Cerebellar cortex (tissue), 1 donor: ENCODE measurements at places on chromosomes 1 and 21.

GRCh38 chr1:212981025-212981495 is 30.7 kb downstream of the VASH2 start:
- DNase-seq: peak; percentile 76

DNA sequence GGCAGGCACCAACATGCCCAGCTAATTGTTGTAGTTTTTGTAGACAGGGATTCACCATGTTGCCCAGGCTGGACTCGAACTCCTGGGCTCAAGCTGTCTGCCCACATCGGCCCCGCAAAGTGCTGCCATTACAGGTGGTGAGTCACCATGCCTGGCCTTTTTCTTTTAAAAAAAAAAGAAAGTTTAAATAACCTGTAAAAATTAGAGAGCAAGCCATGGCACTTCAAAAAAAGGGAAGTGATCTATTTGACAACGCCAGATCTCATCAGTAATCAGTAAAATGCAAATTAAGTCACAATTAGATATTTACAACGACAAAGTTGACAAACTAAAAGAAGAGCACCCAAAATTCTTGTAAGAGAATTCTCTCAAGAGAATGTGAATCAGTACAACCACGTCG is 2.9 kb upstream of the RBBP5 start:
- DNase-seq: no peak

- no peak for DNase-seq
Observed at GRCh38 chr1:232393010-232393409, 236.9 kb downstream of the SIPA1L2 start.

- no peak for DNase-seq
Observed at GRCh38 chr1:18324246-18324645, 156.5 kb upstream of the KLHDC7A start.

GRCh38 chr1:179372160-179372559 is 6.4 kb downstream of the AXDND1 start:
- DNase-seq: no peak

DNA sequence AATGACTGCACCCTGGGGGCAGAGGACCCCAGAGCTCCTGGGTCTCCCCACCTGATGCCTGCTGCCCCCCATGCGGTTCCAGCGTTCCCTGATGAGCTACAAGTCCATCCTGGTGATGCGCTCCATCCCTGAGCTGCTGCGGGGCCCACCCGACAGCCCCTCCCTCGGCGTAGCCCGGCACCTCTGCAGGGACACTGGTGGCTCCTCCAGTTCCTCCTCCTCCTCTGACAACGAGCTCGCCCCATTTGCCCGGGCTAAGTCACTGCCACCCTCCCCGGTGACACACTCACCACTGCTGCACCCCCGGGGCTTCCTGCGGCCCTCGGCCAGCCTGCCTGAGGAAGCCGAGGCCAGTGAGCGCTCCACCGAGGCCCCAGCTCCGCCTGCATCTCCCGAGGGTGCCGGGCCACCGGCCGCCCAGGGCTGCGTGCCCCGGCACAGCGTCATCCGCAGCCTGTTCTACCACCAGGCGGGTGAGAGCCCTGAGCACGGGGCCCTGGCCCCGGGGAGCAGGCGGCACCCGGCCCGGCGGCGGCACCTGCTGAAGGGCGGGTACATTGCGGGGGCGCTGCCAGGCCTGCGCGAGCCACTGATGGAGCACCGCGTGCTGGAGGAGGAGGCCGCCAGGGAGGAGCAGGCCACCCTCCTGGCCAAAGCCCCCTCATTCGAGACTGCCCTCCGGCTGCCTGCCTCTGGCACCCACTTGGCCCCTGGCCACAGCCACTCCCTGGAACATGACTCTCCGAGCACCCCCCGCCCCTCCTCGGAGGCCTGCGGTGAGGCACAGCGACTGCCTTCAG is 35.5 kb downstream of the TRIM11 start:
- no peak for DNase-seq

DNA sequence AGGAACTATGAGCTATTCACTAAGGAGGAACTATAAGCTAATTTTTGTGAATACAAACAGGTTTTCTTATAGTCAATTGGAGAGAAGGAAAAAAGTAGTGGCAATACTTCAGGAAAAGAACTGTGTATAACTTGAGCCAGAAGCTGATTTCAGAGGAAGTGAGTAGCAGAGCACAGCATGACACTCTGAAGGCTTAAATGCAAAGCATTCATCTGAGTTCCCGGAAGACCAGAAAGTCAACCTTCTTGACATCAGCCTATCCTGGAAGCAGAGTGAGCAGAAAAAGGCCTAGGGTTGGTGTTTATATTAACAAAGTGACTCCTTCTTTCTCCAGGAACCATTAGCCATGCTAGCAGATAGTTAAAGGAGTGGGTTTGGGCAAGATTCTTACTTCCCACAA is 545.2 kb downstream of the MRPL39 start:
- DNase-seq: no peak

DNA sequence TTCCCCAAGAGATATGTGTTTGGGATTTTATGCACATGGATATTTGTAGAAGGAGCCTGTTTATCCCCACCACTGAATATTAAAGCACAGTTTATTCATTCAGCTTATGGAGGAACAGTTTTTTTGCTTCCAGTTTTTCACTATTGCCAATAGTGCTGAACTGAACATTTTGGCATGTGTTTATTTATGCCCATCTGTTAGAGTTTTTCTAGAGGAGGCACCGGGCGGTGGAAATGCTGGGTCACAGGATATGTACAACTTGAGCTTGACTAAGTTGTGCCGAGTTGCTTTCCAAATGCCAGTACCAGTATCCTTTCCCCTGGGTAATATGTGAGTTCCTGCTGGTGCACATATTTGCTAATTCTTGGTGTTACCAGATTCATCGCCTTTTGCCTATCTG is 111.3 kb downstream of the GREM2 start:
- DNase-seq: peak; percentile 40

DNA sequence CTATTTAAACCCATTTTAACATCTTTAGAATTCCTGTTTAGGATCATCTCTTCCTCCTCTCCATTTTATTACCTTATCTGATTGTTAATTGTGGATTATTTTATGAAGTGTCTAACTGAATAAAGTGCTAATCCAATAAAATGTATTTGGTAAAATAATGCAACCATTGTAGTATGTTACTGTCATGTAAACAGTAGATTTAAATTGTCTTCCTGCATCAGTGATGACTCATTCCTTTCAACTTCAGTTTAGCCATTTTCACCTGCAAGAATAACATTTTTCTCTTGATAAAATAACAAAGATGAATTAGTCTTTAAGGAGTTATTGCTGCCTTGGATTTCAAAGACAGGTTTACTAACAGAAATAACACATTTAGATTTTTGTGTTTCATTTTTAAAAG is 5.4 kb downstream of the PPP2R5A start:
- no peak for DNase-seq

DNA sequence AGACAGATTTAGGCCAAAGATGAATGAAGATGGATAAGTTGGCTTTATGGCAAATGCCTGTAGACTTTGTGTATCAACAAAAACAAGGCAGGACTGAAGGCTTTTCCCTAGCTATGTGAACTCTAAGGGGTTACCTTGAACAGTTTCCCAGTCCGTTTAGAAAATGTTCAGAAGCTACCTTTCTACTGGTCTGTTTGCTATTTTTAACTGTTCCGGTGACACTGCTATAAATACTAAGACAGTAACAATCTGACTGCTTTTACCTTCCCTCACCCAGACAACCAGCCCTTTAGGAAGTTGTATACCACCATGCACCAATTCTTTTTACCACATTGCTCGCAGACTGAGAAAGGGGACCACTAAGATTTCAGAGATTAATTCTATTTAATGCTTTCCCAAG is 102.2 kb downstream of the PHTF1 start:
- peak; percentile 63 for DNase-seq

- DNase-seq: no peak
Observed at GRCh38 chr1:238323490-238323889, 432.8 kb upstream of the ZP4 start.

DNA sequence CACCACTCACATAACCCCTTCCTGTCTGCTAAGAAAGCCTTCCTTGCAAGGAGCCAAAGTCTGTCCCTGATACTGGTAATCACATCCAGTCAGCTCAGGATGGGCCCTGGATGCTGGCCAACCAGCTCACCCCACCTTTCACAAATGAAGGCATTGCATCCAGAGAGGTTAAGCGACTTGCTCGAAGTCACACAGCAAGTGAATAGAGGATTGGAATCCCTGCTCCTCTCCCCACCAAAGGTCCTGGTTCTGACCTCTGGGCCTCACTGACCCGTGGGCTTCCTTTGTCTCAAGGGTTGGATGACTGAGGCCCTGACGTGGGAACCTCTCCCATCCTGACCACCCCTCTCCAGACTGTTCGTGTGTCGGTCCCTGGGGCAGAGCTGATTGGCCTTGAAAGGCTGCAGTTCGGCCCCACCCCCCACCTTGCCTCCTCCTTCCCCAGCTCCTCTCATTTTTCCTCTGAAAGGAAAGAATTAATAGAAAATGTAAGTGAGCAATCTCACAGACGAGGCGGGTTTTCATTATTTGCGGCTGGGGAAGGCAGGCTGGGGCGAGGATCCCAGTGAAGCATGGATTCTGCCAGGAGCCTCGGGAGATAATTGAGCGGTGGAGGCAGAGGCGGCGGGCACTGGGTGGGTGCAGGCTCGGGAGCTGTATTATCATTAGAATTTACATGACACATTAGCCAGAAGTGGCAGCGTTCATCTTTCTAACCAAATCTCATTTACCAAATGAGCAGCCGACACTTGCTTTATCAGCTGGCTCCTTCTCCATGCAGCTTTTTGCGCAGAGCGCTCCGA is 101.5 kb upstream of the CSF3R start:
- DNase-seq: no peak

DNA sequence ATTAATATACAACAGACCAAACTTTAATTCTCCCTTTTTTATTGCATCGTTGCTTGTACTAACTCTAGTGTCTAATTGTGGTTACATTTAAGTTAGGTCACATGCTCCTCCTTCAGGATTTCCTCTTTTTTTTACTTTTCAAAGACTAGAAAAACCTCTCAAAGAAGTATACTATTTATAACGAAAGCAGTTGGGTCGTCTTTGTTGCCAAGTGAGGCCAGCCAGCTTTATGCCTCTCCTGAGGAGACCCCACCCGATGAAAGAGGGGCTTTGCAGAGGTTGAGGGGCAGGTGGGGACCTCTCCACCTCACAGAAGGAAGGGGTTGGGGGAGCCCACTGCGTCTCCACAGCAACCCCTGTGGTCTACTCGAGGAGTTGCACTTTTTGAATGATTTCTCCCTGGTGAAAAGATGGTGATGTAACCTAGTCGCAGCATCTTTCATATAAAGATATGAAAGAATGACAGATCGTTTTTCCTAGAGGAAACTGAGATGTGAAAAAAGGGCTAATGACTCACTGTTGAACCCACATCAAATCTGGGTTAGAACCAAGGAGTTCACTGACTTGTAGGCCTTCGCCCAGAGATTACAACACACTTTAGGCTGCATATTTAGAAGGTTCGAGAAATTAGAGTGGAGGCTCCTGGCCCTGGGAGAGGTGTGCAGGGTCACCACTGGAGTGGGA is 6.4 kb downstream of the TGFB2 start:
- no peak for DNase-seq

GRCh38 chr1:10196976-10197375 is 13.4 kb upstream of the KIF1B start:
- DNase-seq: no peak

DNA sequence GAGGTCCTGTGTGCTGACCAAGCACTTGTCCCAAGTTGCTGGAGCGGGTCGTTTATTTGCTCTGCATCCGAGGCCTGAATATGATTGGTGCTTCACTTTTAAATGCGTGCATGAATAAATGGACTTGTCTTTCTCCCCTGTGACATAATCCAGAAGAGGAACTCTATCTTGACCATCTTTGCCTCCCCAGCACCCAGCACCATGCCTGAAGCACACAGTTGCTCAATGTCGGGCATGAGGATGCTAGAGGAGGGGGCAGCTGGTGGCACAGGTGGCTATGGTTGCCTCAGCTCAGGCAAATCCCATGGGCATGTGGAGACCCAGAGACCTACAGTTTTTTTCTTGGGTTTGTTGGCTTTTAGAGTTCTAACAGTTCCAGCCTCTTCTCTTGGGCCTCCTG is 142.6 kb downstream of the KAZN start:
- DNase-seq: no peak

- no peak for DNase-seq
Observed at GRCh38 chr1:108079440-108080025, 114.6 kb upstream of the VAV3 start.

DNA sequence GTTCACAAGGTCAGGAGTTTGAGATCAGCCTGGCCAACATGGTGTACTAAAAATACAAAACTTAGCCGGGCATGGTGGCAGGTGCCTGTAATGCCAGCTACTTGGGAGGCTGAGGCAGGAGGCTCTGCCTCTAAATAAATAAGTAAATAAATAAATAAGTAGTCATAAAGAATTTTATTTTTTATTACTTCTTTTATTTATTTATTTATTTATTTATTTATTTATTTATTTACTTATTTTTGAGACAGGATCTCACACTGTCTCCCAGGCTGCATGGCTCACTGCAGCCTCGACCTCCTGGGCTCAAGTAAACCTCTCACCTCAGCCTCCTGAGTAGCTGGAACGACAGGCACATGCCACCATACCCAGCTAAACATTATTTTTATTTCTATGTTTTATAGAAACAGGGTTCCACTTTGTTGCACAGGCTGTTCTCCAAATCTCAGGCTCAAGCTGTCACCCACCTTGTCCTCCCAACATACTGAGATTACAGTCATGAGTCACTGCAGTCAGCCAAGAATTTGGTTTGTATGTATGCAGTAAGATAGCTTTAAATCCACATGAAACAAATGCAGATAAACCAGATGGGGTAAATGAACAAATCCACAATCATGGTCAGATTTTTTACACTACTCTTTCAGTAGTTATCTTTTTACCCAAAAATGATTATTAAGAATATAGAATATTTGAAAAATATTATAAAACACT is 523.3 kb upstream of the RGS18 start:
- no peak for DNase-seq

GRCh38 chr1:89519779-89520358 is 4.8 kb upstream of the LRRC8B start:
- DNase-seq: peak; percentile 26

DNA sequence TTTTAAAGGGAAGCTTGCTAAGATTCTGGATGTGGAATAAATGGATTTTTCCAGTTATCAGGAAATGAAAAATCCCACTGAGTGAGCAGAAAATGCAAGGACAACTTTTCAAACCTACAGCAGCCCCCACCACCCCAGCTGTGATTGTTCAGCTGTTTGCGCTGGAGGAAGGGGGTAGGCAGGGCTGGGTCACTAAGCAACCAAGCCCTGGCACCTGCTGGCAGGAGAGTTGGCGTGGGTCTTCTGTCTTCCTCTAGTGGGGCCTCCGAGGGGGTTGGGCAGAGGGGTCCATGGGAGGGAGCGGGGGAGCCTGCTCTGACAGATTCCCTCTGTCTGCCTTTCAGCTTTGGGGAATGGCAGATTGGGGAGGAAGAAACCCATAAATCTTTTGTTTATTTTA is 45.3 kb downstream of the EIF2D start:
- DNase-seq: no peak

GRCh38 chr1:228344631-228345072 is 62.0 kb downstream of the TRIM11 start:
- DNase-seq: no peak
